ENCODE measurements at places on chromosomes 6 and 20.

GRCh38 chr6:118952683-118953082 lies 17.7 kb upstream of the MCM9 start:
- no peak for DNase-seq

DNA sequence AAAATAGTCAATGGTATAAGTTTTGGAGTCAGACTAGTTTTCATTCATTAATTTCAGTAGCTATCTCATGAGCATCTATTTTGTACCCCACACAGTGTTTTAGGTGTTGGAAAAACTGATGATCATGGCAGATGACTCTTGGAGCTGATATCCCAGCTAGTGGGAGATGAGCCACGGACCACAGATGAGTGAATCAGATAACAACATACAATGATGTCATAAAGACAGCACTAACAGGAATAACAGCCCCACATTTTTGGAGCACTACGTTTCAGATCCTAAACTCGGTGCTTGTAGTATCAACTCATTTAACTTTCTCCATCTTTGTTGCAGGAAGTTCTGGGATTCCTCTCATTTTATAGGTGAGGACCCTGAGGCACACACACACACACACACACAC lies 67.8 kb upstream of the EDN3 start:
- DNase-seq: no peak

GRCh38 chr6:79028641-79029314 lies 49.3 kb downstream of the PHIP start:
- DNase-seq: no peak

GRCh38 chr20:46388937-46389336 lies 17.5 kb downstream of the ELMO2 start:
- no peak for DNase-seq

GRCh38 chr6:28896505-28897368 lies 27.0 kb downstream of the TRIM27 start:
- no peak for DNase-seq

GRCh38 chr6:167342879-167343610 lies 18.2 kb downstream of the TTLL2 start:
- DNase-seq: no peak

GRCh38 chr6:52733172-52733571 lies 30.1 kb downstream of the GSTA2 start:
- DNase-seq: no peak

DNA sequence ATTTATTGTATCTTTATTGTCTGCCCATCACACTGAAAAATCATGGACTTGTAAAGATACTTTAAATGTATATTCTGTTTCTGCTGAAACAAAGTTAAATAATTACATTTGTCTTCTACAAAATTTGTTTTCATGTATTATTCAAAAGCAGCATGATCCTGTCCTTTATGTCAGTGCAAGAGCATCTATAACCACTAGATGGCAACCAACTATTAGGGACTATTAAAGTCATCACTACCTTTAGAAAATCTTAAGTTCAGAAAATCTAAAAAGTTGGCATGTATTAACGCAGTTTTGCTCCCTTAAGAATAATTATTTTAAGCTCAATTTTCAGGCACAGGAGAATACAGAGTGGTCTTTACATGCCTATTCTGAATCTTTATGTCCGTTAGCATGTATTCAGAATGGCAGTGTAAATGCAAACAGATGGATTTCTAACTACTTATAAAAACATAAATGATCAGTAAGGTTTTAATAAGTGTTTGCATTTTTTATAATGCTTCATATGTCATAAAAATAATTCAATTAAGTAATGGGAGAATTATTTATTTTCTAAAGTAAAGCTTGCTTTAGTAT lies 17.8 kb downstream of the TMEM30A start:
- DNase-seq: no peak

DNA sequence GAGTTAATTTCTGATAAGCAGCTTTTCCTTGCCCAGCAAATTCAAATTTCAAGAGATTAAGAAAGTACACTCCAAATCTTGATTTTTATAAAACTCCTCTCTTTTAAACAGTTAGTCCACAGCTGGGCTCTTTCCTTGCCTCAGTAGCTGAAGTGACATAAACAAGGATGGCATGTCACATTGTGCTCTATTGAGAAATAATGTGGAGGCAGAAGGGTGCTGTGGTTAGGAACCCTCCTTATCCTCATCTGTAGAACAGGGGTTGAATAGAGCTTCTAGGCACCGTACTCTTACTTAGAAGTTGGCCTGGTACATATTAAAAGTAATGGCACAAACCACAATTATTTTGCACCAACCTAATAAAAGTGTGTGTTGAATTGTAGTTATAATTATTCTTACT lies 70.3 kb downstream of the RSPO3 start:
- DNase-seq: no peak

DNA sequence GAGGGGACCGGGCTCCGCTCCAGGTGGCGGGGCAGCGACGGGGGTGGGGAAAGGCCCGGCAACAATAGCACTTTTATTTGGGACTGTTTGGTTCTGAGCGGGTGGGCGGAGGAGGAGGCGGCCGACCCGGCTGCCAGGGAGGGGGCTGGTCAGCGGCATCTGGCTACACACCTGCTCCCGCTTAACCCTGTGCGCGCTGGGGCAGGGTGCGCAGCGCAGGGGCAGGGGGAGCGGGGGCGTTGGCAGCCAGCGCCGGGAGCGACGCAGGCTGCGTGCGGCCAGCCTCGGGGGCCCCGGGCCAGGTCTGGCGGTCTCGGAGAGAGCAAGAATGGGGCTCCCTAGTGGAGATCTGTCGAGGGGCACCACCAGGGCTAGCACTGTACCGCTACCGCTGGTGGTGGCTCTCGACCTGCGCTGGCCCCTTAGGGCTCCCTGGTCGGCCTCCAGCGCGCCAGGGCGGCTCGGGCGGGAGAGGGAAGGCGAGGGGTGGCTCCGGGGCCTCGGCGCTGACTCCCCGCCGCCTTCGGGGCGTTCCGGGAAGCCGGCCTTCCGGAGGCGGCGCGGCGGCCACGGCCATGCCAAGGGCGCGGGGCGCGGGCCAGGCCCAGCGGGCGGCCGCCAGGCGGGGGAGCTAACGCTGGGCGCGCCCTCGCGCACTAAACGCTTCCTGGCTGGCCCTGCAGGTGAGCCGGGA lies 92.4 kb downstream of the NCR2 start:
- no peak for DNase-seq

DNA sequence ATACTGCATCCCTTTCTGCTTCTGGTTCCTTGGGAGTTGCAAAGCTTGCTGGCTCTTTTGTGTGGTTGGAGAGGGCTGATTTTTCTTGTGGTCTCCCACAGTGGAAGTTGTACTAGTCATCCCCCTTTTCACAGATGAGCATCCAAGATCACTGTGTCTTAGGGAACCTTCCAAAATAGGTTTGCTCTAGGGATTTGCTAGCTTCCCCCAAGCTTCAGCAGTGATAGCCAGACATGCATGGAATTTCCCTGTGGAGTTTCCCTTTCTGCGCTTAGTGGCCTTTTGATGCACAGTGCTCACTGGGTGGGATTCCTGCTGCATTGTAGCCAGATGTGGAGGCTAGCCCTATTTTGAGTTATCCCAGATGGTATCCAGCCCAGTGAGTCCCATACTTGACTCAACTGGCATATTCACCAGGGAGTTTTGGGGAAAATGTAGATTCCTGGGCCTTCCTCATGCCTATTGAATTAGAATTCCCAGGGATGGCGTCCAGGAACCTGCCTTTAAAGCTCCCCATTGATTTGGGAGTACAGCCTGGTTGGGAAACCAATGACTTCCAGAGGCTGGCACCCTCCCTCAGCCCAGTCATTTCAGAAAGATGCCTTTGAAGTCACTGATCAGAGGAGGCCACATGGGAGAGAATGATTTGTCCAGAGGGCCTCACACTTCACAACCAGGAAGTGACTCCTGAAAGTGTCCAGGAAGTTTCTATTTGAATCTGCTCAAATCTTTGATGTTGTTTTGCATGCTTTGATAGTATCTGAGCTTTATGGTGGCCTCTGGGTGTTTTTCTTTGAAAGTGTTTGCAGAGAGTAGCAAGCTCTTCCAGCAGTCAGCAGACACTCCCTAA lies 25.9 kb downstream of the PPARD start:
- no peak for DNase-seq

DNA sequence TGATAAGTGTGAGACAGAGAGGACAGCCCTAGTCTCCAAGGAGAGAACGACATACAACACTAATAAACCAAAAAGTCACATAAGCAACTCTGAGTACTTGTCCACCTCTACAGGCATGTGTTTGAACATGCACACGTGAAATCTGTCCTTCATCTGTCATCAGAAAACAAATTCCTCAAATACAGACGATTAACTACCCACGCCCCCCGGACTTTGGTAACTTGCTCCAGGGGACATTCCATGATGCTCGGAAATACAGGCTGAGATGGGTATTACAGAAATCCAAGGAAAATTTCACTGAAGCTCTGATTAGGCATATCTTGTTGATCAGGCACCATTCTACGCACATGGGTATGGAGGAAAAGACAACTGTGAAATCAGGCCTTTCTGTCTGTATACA lies 57.8 kb downstream of the LYRM4 start:
- DNase-seq: no peak

GRCh38 chr6:129186988-129187387 lies 304.1 kb downstream of the LAMA2 start:
- no peak for DNase-seq

GRCh38 chr6:70079241-70079640 lies 212.9 kb downstream of the COL19A1 start:
- no peak for DNase-seq

DNA sequence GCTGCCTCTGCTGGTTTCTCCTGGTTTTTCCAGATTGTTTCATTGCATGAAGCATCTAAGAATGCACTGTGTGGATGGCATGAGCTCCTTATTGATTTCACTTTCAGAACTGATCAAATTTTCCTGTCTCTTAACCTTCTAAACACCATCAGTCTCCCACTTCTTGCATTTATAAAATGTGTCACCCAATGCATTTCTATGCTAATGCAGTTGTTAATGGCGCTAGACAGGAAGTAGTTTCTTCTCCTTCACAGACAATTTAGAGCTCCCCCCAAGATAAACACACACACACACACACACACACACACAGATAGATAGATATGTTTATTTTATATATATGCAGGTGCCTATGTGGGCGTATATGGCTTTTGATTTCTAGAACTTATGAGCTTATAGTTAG lies 45.6 kb upstream of the FOXA2 start:
- DNase-seq: no peak

DNA sequence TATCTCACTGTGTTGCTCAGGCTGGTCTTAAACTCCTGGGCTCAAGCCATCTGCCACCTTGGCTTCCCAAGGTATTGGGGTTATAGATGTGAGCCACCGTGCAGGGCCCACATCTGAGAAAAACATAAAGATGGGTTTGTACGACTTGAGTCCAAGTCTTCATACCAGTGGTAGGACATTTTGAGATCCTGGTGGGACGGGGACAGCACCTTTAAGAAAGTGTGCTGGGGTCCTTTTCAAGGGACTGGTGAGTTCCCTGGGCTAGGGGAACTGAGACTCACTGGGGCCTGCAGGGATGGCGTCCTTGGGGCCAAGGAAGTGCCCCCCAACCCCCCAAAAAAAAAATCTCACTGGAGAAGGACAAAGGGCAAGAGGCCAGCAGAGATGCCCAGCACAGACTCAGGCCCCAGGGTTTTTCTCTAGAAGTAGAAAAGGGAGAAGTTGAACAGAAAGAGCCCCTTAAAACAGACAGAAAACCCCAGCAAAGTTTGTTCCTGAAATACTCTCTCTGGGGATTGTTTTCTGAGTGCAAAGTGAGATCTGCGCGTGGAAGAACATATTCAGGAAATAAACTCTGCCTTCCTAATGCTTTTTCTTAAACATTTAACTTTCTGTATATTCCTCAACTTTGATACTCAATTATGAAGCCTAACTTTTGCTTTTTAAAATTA lies 10.7 kb downstream of the OSBPL2 start:
- no peak for DNase-seq

DNA sequence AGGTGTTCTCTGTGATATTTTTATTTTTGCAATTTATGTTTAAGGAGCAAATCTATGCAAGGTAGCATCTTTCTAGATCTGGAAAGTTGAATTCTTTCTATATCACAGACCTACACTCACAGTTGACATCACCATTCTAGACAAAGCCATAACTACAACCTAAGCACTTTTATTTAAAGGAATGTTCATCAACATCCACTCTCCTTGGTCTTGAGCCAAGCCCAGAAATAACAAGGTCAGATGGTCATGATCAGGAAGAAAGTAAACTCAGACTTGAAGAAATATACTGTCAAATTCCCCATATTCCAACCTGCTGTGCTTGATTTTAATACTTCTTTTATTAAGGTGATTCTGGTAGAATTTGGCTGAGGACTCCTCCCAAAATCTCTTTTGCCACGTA lies 32.2 kb downstream of the MMUT start:
- no peak for DNase-seq

- DNase-seq: no peak
Observed at GRCh38 chr6:137286916-137287315, 67.7 kb upstream of the IFNGR1 start.

- no peak for DNase-seq
Observed at GRCh38 chr6:134746140-134746539, 203.8 kb downstream of the ALDH8A1 start.

- DNase-seq: no peak
Observed at GRCh38 chr6:110800839-110801196, 14.5 kb downstream of the CDK19 start.

DNA sequence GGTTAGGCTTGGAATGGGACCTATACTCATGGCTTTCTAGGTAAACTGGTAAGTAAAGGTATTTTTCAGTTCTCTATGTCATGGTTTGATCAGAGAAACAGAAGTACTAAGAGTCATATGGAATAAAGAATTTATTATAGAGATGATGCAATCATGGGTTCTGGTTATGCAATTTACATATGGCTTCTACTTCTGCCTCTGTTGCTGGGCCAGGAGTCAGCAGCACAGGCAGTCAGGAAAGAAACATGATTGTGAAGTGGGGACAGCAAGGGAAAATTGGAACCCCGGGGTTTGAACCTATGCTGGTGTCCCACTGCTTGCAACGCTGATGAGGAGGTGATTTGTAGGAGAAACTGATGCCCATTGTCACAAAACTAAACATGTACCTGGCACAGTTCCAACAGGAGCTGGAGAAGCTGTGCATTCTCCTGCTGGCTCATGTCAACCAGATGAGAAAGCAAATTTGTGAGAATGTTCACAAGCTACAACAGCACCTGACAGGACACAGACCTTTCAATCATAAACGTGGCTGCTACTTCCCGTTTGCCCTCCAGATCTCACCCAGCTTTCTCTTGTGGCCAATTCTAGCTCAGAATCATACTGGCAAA lies 887.1 kb downstream of the TFAP2A start:
- no peak for DNase-seq

GRCh38 chr6:136566851-136567250 lies 16.6 kb upstream of the MAP7 start:
- no peak for DNase-seq

All from omental fat pad (tissue), 4 donors.